Colonic mucosa (tissue), 4 donors: ENCODE measurements at places on chromosomes 12 and 14. TPM values are rescaled to one million over a fixed set of nuclear protein-coding genes. Genes with fewer than 3 reads are reported as not detected.

The FOXM1 gene
- 18.4 TPM for total RNA-seq

The SMAGP gene
- 119 TPM for total RNA-seq

The KCNH3 gene
- total RNA-seq, result 0.05 TPM

The KCNA5 gene
- total RNA-seq, result not detected

DNA sequence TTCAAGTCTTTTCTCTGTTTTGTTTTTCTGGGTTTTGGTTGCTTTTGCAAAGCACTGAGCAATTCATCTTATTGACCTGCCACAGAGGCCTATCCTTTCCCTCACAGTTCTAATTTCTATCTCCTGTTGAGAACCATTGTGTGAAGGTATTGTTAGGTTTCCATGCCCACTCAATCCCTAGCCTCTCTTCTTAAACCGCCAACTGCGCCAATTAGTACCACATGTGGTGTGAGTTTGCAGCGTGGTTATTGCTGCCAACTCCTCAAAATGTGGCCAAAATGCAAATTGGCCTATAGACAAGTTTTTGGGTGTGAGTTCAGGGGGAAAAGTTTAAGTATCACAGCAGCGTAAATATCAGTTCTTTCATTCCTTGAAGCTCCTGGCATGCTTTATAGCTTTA is 232.6 kb downstream of the FLRT2 start:
- H3K4me3 ChIP-seq, result no peak overlapping the region
- no peaks in the 10 kb centered on the region for H3K27me3 ChIP-seq
- no peak for DNase-seq
- no peaks in the 10 kb centered on the region for H3K36me3 ChIP-seq

DNA sequence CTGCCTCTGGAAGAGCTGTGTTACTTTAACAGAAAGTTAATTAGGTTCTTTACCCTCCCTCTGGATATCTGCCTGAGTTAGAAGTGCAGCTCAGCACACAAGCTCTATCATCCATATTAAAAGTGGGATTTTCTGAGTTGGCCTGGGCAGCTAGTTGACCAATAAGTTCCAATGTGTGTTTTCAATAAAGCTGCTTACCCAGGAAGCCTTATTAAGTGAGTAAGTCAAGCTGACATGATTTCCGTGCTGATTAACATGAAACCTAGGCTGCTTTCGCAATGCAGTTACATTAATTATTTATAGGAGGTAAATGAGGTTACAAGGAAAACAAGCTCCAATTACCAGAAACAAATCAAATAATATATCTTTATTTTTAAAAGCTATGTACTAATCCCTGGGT is 4.8 kb downstream of the NEUROD4 start:
- no peak overlapping the region for H3K4me3 ChIP-seq
- no peak for DNase-seq
- no peaks in the 10 kb centered on the region for H3K27me3 ChIP-seq
- H3K27ac ChIP-seq, result no peak overlapping the region
- no peaks in the 10 kb centered on the region for H3K4me1 ChIP-seq
- H3K36me3 ChIP-seq, result no peaks in the 10 kb centered on the region

- DNase-seq, result peak; percentile 45
- H3K36me3 ChIP-seq, result no peaks in the 10 kb centered on the region
- no peaks in the 10 kb centered on the region for H3K27me3 ChIP-seq
- no peak overlapping the region for H3K4me3 ChIP-seq
Observed at GRCh38 chr12:118055144-118055557, 5.8 kb downstream of the WSB2 start.

- no peaks in the 10 kb centered on the region for H3K27me3 ChIP-seq
- peaks cover 15% of the 10 kb centered on the region for H3K4me1 ChIP-seq
- no peak for DNase-seq
- no peaks in the 10 kb centered on the region for H3K36me3 ChIP-seq
- H3K27ac ChIP-seq, result peak overlapping the region; percentile 98
Observed at GRCh38 chr14:55052269-55052930, 953 bp downstream of the MAPK1IP1L start.

GRCh38 chr12:109696485-109697269 is 16.9 kb upstream of the FAM222A start:
- no peaks in the 10 kb centered on the region for H3K4me1 ChIP-seq
- no peaks in the 10 kb centered on the region for H3K27me3 ChIP-seq
- no peak overlapping the region for H3K27ac ChIP-seq
- H3K4me3 ChIP-seq, result no peak overlapping the region
- H3K36me3 ChIP-seq, result no peaks in the 10 kb centered on the region

DNA sequence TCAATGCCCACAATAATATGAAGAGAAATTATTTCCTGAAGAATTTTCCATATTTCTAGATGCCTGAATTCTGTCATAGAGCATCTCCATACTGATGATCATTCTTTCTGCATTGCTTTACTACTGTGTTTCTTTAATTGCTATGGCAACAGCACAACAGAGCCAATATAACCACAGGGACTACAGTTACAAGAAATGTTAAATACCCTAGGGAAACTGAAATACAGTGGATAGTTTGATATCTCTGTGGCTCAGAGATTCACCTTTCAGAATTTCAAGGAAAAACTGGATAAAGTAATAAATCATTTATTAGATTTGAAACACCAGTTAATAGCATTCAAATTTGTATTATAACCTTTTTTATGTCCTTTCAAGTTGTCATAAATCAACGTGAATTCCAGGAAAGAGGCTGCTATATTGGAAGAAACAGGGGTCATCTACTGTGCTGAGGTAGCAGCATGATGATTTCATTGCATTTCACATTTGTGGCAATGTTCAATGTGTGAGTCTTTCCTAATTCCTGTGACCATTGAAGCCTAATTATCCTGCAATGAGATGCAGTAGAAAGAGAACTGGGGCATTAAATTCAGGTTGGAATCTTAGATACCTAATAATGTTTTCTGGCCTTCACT is 267.1 kb downstream of the LRFN5 start:
- H3K4me1 ChIP-seq, result no peaks in the 10 kb centered on the region
- no peaks in the 10 kb centered on the region for H3K27me3 ChIP-seq
- no peak for DNase-seq
- no peak overlapping the region for H3K27ac ChIP-seq
- no peaks in the 10 kb centered on the region for H3K36me3 ChIP-seq
- no peak overlapping the region for H3K4me3 ChIP-seq

- no peaks in the 10 kb centered on the region for H3K27me3 ChIP-seq
- H3K36me3 ChIP-seq, result no peaks in the 10 kb centered on the region
- DNase-seq, result no peak
- no peak overlapping the region for H3K4me3 ChIP-seq
Observed at GRCh38 chr12:119301379-119301778, 33.1 kb upstream of the CCDC60 start.

- DNase-seq, result no peak
- H3K27ac ChIP-seq, result no peak overlapping the region
- no peaks in the 10 kb centered on the region for H3K36me3 ChIP-seq
- no peaks in the 10 kb centered on the region for H3K4me1 ChIP-seq
- H3K4me3 ChIP-seq, result no peak overlapping the region
- H3K27me3 ChIP-seq, result peaks cover 9% of the 10 kb centered on the region
Observed at GRCh38 chr14:74258764-74259035, 19.5 kb downstream of the VSX2 start.
